ENCODE measurements at places on chromosomes 16 and 17.

DNA sequence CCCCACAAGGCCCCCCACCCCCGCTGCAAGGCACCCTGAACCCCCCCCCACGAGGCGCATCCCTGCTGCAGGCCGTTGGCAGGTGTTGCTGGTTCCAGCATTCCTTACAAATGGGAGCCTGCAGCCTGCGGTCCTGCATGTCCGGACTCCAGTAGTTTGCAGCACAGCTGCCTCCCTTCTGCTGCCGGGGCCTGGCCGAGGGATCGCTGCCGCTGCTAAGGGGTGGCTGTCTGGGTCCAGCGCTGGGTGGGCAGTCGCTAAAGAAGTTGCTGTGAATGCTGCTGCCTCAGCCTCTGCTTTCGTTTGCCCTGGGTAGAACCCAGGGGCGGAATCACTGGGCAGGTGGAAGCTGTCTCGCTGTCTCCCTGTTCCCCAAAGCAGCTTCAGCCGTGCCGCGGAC, 11.8 kb downstream of the UTS2R start:
- DNase-seq, result no peak

GRCh38 chr17:62882284-62882683, 74.2 kb upstream of the MARCHF10 start:
- DNase-seq, result no peak

DNA sequence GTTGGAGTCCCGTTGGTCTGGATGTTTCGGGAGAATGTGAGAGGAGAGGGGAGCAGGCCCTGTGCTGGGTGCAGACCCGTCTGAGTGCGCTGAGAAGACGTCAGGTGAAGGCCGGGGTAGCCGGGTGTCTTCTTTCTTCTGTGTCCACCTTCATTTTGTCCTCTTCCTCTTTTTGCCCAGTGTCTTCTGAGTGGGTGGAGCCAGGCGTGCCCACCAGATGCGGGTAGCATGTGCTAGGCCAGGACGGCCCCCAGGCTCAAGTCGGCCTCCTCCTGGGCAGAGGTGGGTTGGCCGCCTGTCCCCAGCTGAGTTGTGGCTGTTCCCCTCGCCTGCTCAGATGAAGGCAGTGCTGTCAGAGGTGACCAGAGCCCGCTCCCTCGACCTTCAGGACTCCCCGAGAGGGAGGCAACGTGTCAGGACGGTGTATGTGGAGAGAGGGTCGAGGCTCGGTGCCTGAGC, 3.5 kb downstream of the METRNL start:
- no peak for DNase-seq

- no peak for DNase-seq
Measured at GRCh38 chr16:7086822-7087616, 245.6 kb upstream of the RBFOX1 start.

- DNase-seq, result no peak
Measured at GRCh38 chr16:10253409-10253808, 71.2 kb upstream of the GRIN2A start.

Data from renal cortex interstitium (tissue), 15 donors.